Colonic mucosa (tissue), 4 donors: ENCODE measurements at places on chromosomes 7 and 10. TPM values are rescaled to one million over a fixed set of nuclear protein-coding genes. Genes with fewer than 3 reads are reported as not detected.

The ABCC2 gene
- 0.72 TPM for total RNA-seq

The SPDYE9 gene
- total RNA-seq = not detected

DNA sequence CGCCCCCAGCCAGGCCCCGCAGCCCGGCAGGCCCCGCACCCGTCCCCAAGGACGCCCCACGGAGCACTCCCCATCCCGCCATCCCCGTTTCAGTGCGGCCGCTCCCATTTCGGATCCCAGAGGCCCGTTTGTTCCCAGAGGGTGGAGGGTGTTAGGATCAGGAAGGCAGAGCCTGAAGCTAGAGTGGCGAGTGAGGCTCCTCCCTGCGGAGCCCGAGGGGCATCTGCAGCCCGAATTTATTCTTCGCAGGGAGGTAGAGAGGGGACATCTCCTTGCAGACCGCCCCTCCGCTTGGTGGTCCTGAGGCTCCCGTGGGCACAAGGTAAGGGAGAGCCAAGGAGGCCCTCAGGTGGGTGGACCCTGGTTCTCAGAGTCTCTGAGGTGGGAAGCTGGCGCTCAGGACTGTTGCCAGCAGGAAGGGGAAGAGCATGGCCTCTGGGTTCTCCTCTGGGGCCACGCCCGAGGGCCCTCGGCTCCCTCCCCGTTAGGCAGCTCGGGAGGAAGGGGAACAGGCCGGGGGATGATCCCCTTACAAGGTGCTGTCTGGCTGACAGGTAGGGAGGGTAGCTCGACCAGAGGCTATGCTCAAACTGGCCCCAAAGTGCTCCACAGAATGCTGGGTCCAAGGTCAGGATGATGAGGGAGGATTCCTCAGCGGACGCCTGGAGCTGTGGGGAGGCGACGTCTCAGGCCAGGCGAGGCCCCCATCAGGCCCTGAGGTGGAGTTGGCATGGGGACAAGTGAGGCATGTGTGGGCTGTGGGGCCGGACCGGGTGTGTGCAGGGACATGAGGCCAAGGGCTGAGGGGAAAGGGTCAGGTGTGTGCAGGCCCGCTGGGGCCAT lies 17.4 kb downstream of the POLL start:
- no peak for DNase-seq

DNA sequence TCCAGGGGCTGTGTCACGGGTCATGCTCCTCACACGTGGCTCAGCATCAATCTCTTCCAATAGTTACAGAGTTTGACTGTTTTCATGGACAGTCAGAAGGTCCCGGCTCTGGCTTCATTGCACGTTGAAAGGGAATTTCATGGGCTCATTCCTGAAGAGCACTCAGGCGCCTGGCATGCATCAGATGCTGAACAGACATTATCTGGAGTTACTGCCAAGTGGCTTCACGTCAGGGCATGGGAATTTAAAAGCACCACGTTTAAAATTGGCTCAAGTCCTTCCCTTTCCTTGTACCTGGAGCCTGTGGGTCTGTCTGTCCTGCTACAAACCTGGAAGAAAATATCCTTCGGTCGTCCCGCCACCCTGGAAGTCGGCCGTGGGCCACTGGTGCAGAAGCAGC lies 50.4 kb downstream of the CFAP46 start:
- DNase-seq = no peak

DNA sequence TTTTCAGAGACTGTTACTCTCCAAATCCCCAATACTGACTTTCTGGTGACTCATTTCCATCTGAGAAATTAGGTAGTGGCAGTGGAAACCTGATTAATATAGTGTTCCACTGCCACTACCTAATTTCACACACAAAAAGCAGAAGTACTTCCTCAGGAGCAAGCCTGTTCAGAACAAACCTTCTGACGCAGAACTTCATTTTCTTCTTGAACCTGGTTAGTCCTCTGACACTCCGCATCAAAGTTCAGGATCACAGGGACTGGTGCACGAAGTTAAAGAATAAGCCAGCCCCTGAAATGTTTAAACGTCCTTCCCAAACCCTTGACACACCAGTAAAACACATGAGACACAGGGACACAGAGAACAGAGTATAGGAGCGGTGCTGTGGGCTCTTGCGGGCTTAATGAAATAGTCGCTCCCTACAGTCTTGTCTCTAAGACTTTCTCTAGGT lies 4.4 kb downstream of the WDR91 start:
- no peak for DNase-seq

GRCh38 chr10:110851020-110851612 lies 20.6 kb upstream of the PDCD4 start:
- DNase-seq = no peak

DNA sequence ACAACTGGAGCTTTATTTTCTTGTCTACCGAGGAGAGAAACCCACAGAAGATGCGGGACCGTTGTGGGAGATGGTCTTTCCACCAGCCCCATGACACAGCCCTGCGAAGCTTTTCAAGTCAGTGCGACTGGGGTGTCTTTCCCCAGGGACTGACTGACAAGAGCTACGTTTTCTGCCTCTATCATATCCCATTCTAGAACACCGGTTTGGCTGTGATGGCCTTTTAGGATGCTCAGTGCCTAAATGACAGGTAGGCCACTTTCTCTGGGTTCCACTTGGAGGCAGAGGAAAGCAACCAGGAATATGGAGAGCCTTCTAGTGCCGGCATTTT lies 16.9 kb downstream of the SLC13A4 start:
- DNase-seq = no peak

DNA sequence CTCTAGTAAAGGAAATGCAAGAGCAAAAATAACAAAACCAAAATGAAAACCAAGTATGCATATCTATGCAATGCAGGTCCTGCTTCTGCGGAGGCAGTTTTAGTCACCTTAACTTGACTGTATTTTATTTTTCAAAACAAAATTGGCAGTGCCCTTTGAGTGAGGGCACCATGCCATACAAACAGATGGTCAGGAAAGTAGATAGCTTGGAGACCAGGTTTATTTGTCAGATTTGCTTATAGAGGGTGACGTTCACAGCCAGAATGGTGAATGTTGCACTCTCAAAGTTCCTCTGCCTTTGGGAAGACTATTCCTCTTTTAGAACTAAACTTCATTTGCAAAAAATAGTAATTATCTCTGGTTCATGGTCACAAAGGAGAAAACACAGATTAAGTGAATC lies 801.9 kb downstream of the ANKRD7 start:
- DNase-seq = no peak

The CDC14C gene
- not detected for total RNA-seq
